ENCODE measurements at places on chromosomes 3 and 15. TPM values are rescaled to one million over a fixed set of nuclear protein-coding genes. Genes with fewer than 3 reads are reported as not detected.

The CLCN2 gene
- polyA plus RNA-seq, result 2.7 TPM

DNA sequence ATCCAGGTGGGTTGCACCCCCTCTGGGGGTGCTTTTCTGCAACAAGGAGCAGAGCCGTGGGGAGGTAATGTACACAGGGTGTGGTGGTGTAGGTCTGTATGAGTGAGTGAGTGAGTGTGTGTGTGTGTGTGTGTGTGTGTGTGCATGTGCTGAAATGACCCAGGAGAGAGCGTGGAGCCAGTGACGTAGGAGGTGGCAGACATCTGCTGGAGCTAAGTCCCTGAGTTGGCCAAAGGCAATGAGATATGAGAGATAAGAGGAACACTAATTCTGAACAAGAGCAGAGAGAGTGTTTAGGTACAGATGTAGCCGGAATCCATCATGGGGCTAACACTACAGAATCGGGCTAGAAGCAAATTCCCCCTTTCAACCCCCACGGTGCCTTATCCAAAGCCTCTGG is 27.6 kb downstream of the BDH1 start:
- no peak overlapping the region for H3K4me3 ChIP-seq
- no peaks in the 10 kb centered on the region for H3K27me3 ChIP-seq
- no peak for DNase-seq
- no peak overlapping the region for H3K27ac ChIP-seq
- no peaks in the 10 kb centered on the region for H3K4me1 ChIP-seq
- H3K36me3 ChIP-seq, result no peaks in the 10 kb centered on the region

DNA sequence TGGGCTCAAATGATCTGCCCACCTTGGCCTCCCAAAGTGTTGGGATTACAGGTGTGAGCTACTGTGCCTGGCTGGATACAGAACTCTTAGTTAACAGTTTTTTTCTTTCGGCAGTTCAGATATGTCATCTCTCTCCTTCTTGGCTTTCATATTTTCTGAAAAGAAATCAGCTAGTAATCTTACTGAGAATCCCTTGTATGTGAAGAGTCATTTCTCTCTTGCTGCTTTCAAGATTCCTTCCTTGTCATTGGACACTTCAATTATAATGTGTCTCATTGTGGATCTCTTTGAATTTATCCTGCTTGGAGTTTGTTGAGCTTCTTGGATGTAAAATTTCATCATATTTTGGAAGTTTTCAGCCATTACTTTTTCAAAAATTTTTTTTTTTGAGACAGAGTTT is 17.0 kb downstream of the TRIM69 start:
- no peaks in the 10 kb centered on the region for H3K36me3 ChIP-seq
- no peak overlapping the region for H3K27ac ChIP-seq
- H3K4me3 ChIP-seq, result no peak overlapping the region
- no peak for DNase-seq
- no peaks in the 10 kb centered on the region for H3K27me3 ChIP-seq

DNA sequence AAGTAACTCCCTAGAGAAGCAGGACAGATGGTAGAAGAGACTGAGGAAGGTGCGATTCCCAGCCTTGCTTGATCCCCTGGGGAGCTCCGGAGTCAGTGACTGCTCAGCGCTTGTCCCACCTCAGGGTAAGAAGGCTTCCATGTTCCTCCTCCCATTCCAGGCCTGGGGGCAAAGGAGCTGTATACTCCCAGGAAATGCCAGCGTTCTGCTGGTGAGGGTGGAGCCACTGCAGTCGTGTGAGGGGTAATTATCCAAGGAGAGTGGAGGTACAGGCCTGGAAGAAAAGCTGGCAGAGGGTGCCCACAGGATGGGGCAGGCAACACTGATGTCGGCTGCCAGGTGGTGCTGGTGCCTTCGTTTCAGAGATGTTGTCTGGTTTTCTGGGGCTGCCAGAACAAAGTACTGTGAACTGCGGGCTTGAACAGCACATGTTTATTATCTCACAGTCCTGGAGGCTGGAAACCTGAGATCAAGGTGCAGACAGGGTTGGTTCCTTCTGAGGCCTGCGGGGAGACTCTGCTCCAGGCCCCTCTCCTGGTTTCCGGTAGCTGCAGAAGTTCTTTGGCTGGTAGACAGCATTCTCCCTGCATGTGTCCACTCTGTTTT is 12.1 kb upstream of the APBA2 start:
- H3K27me3 ChIP-seq, result peaks cover 4% of the 10 kb centered on the region
- H3K27ac ChIP-seq, result no peak overlapping the region
- DNase-seq, result no peak
- H3K4me1 ChIP-seq, result no peaks in the 10 kb centered on the region

GRCh38 chr3:8286086-8286485 is 215.5 kb upstream of the LMCD1 start:
- H3K27ac ChIP-seq, result no peak overlapping the region
- H3K27me3 ChIP-seq, result no peaks in the 10 kb centered on the region
- no peak overlapping the region for H3K4me3 ChIP-seq
- H3K36me3 ChIP-seq, result no peaks in the 10 kb centered on the region
- no peaks in the 10 kb centered on the region for H3K4me1 ChIP-seq
- no peak for DNase-seq

DNA sequence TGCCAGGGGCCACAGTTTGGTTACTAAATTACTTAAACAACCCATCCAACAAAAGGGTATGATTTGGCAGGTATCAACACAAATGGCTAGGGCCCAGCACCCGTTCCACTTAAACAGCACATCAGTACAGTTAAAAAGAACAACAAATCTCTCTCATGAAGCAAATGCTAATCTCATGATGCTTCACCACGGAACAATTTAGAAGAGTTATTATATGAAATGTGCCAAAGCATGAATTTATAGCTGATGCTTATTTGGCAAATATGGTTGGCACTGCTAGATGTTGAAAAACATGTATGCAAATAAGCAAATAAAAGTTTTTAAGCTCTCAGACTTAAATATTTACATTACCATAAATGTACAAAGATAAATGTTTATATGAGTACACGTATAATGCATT is 2.3 kb downstream of the PEAK1 start:
- H3K4me1 ChIP-seq, result peaks cover 66% of the 10 kb centered on the region
- H3K27me3 ChIP-seq, result no peaks in the 10 kb centered on the region
- no peak overlapping the region for H3K27ac ChIP-seq
- peak overlapping the region; percentile 94 for H3K4me3 ChIP-seq
- DNase-seq, result no peak

DNA sequence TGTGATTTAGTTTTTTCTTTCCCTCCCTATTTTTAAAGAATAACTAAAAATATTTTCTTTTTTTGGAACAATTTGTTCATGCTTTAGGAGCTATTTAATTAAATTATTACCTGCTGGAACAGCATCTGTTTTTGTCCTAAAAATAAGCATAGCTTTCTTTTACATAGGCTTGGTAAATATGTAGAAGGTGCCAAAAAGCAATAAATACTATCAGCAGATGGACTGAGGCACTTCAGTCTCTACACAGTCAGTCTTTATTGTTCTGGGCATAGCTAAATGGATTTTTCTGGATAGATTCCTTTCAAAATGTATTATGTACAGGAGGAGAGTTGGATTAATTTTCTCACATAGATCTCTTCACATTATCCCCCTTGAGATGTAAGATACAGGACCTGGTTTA is 223.5 kb downstream of the NAALADL2 start:
- no peaks in the 10 kb centered on the region for H3K27me3 ChIP-seq
- no peak overlapping the region for H3K27ac ChIP-seq
- no peak overlapping the region for H3K4me3 ChIP-seq
- H3K4me1 ChIP-seq, result no peaks in the 10 kb centered on the region

DNA sequence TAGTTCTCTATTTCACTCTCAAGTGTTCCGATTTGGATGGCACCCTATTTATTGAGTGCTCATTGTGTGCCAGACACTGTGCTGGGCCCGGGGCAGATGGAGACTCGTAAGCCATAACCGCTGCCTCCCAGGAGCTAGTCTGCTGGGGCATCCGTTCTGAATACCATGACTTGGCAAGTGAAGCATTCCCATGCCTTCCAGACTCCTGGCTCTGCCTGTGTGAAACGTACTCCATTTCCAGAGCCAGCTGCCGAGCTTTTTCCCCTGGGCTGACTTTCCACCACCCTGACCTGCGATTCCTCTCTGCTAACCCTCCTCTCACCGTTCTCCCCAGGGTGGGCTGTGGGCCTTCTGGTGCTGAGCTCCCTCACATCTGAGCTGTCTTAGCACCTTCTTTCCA is 303.1 kb upstream of the CTDSPL start:
- H3K36me3 ChIP-seq, result no peaks in the 10 kb centered on the region
- no peak overlapping the region for H3K4me3 ChIP-seq
- no peaks in the 10 kb centered on the region for H3K27me3 ChIP-seq
- no peak overlapping the region for H3K27ac ChIP-seq
- H3K4me1 ChIP-seq, result peaks cover 45% of the 10 kb centered on the region
- DNase-seq, result peak; percentile 60

DNA sequence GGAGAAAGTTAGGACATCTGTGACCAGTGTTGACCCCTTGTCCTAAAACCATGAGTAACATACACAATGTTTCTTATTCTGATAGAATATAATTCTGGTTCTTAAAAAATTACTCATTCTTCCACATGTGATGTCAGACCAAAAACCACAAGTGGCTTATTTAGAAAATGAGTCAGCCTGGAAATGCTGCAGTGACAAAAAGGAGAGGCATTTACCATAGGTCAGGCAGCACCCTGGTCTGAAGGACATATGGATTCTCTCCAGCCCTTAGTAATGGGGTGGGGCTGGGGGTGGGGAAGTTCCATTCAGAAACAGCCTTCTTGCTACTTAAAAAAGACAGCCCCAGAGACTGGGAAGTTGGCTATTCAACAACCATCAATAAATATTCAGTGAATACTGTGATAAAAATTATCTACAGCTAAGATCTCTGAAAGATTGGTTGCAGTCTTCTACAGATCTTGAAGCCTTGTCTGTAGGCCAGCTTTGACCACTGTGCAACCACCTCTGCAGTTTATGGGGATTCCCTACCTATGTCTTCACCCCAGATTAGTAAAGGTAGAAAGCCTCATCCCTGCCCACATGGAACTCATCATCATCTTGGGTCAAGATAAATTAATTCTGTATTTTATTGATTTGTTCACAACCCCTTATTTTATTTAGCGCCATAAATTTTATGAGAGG is 34.9 kb upstream of the TIMP4 start:
- peak; percentile 59 for DNase-seq
- no peak overlapping the region for H3K27ac ChIP-seq
- no peaks in the 10 kb centered on the region for H3K36me3 ChIP-seq
- no peaks in the 10 kb centered on the region for H3K27me3 ChIP-seq
- H3K4me1 ChIP-seq, result no peaks in the 10 kb centered on the region

GRCh38 chr15:86164232-86164898 is 84.7 kb downstream of the AGBL1 start:
- H3K27me3 ChIP-seq, result no peaks in the 10 kb centered on the region
- no peak for DNase-seq
- no peak overlapping the region for H3K4me3 ChIP-seq

The TRH gene
- polyA plus RNA-seq, result not detected

- DNase-seq, result no peak
- no peak overlapping the region for H3K27ac ChIP-seq
- H3K4me1 ChIP-seq, result peaks cover 2% of the 10 kb centered on the region
- H3K4me3 ChIP-seq, result no peak overlapping the region
- no peaks in the 10 kb centered on the region for H3K36me3 ChIP-seq
Observed at GRCh38 chr3:195460091-195460713, 17.4 kb upstream of the ACAP2 start.

DNA sequence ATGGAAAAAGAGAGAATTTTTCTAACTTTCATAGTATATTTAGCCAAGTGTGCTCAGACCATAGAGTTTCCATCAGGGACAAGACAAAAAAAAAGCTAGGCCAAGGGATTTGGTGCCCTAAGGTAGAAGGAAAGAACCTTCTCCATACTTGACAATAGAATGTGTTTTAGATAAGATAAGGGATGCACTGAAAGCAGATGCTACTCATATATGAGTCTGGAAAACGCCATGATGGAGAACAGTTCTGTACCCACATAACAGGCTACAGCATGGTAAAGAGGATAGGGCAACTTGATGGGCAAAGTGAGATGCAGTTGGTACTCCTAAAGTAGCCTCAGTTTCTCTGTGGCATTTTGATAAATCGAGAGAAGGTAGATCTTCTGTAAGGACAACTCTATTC is 216.4 kb upstream of the NECTIN3 start:
- H3K36me3 ChIP-seq, result no peaks in the 10 kb centered on the region
- DNase-seq, result no peak
- no peak overlapping the region for H3K4me3 ChIP-seq
- H3K27ac ChIP-seq, result no peak overlapping the region
- H3K4me1 ChIP-seq, result no peaks in the 10 kb centered on the region

GRCh38 chr3:75985432-75985831 is 200.1 kb upstream of the ZNF717 start:
- no peak for DNase-seq
- H3K27ac ChIP-seq, result no peak overlapping the region
- H3K4me1 ChIP-seq, result no peaks in the 10 kb centered on the region
- H3K27me3 ChIP-seq, result no peaks in the 10 kb centered on the region

DNA sequence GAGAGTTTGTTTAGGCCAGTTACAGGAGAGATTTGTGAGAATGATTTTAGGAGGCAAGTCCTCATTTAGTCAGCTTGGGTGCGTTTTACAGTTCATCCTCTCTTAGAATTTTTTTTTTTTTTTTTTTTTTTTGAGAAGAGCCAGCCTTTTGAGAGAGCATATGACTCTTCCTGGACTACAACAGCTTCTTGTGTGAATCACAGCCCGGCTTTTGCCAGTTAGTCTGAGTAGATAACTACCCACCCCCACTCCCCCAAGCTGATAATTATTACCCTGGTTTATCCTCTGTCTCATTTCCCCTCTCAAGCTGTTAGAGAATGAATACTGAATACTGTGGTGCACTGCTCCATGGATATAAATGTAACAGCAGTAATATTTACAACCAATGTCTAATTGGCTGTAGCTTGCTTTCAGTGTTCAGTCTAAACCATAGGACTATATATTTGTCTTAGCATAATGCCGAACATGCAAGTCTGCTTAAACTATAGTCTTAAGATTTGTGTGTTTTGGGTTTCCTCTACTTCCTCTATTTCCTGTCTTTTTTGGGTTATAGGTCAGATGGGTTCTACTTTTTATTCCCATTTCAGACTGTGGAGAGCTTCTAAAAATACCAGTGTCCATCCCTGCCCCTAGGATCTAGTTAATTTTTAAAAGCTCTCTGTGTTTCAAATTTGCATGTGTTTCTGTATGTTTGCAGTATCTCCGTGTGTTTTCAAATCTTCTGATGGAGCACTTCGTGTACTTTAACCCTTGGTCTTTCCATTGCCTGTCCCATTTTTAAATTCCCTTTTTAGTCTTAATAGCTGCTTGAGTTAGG is 8.0 kb downstream of the CHD2 start:
- peak overlapping the region; percentile 15 for H3K4me3 ChIP-seq
- H3K27me3 ChIP-seq, result no peaks in the 10 kb centered on the region
- peaks cover 37% of the 10 kb centered on the region for H3K4me1 ChIP-seq
- DNase-seq, result peak; percentile 47
- no peaks in the 10 kb centered on the region for H3K36me3 ChIP-seq
